ENCODE measurements at places on chromosomes 5 and 9.

- no peak for DNase-seq
Observed at GRCh38 chr9:133023117-133023890, 7.5 kb upstream of the GTF3C5 start.

GRCh38 chr9:131617611-131618010 is 72.3 kb downstream of the PRRT1B start:
- DNase-seq, result no peak

GRCh38 chr9:134537951-134538641 is 103.5 kb upstream of the COL5A1 start:
- DNase-seq, result no peak

DNA sequence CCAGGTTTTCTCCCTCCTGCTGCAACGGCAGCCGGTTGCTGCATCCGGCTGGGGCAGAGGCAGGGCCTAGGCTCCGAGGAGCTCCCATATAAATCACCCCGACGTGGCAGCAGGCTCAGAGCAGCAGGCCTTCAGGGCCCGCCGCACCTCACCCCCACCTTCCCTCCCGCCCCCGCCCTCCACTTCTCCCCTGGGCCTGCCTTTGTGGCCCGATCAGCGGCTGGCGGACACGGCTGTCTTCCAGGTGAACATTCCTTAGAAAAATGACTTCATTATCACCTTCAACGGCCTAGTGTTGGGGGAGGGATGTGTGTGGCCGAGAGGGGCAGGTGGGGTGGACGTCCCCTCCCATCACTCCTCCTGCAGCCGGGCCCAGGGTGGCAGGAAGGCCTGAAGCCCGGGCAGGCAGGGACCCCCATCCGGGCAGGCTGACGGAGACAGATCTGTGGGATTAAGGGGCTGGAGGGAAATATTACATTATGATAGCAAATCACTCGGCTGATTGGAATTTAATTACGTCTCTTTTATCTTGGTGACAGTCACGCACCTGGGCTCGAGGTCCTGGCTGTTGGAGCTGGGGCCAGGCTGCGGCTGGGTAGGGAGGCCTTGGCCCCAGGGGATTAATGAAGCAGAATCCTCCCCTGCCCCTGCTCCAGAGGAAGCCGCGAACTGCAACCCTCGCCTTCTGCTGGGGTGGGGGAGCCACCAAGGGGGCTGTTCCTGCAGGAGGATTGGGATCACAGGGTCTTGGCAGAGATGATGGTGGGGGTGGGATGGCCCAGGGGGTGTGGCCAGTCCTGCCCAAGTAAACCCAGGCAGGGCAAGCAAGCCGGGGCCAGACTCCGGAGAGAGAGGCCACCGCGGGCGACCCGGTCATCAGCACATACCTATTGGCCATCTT is 38.4 kb upstream of the RXRA start:
- DNase-seq, result no peak

GRCh38 chr9:28053096-28053777 is 480.0 kb upstream of the C9orf72 start:
- DNase-seq, result no peak

- DNase-seq, result no peak
Observed at GRCh38 chr5:163460562-163461171, at the start of gene HMMR. Gene HMMR (plus strand): TSS chr5:163460632. CDS start chr5:163460693, 61 bp downstream.

GRCh38 chr5:128483738-128484137 is 54.3 kb downstream of the FBN2 start:
- no peak for DNase-seq

- DNase-seq, result no peak
Observed at GRCh38 chr9:85554349-85554748, 187.4 kb downstream of the AGTPBP1 start.

DNA sequence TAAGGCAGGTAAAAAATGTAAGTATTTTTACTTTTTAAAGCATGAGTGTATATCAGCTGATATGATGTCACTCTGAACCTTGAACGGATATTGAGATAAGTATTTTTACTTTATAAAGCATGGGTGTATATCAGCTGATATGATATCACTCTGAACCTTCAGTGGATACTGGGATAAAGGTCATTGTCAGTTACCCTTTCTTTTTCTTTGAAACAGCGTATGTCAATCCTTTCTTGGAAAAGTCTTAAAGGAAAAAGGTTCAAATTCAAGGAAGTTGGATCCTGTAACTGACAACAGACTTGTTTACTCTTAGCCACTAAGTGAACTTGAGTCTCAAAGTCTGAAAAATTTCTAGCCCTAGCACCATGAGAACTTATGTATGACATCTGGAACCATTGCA is 61.7 kb upstream of the IFNK start:
- DNase-seq, result no peak

DNA sequence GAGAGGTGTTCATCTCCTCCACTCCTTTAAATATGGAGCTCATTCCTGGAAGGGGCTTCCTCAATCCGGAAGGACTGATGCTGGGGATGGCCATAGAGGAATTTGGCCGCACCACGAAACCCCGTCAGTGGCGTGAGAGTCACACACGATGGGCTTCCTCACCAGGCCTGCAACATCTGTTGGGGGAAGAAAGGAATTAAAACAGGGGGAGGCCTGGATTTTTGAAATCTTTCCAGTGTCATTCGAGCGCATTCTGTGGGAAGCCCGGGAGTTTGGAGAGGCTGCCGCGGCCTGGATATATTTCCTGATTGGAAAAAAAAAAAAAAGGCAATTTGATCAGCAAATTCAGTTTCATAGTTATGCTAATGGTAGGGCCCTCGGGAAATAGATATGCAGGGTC is 76.3 kb upstream of the ORM1 start:
- peak; percentile 79 for DNase-seq

GRCh38 chr5:35651002-35651756 is 33.5 kb downstream of the SPEF2 start:
- DNase-seq, result no peak

DNA sequence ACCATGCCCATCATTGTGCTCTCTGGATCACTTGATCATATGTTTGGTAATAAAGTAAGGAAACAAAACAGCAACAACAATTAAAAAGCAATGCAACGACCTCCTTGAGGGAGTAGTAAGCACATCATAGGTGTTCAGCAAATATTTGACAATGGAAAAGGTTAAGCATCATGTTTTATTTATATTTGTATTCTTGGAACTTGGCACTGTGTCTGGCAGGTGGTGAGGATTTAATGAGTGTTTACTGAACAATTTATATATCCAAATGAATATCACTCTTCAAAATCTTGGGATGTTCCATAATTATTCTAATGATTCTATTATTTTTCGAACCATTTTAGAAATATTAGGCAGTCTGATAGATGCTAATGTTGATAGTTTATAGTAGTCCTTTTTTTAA is 6.2 kb downstream of the PIP5K1B start:
- no peak for DNase-seq

- DNase-seq, result no peak
Observed at GRCh38 chr5:105617436-105618215, 2053.1 kb downstream of the EFNA5 start.

DNA sequence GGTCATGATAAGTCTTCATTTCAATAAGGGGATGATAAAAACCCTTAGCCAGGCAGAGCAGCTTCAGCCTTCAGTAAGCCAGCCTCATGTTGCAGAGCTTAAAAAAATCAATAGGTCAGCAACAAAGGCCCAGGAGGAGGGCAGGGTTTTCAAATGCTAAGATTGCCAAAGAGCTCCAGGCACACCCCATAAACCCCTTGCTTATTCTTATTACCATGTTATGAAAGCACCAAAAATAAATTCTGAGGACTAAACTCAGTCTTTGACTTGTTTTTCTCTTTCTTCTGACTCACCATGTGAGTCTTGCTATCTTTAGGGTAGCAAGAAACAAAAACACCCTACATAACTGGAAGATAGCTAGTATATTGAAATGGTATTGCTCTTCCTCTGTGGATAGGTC is 317.1 kb downstream of the KCTD16 start:
- DNase-seq, result no peak

DNA sequence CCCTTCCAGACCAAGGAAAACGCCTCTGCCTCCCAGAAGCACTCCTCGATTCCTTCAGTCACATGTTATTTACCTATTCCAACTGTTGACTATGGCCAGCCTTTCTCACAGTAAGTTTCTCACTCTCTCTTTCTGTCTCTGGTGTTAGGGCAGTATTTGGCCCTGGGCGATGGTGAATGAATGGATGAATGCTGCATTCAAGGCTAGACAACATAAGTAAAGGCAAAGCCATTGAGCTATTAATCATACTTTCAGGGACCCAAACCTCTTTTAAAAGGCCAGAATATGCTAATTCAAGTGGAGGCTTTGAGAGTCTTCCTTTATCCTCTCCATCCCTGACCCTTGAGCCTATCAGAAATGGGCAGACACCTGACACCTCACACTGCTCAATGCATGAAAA is 78.5 kb downstream of the SEC61B start:
- DNase-seq, result no peak

GRCh38 chr5:37882636-37883035 is 42.8 kb upstream of the GDNF start:
- DNase-seq, result no peak

Data from BJ (cell line).